Liver (tissue), 10 donors: ENCODE measurements at places on chromosomes 3 and 15. TPM values are rescaled to one million over a fixed set of nuclear protein-coding genes. Genes with fewer than 3 reads are reported as not detected.
A peak's percentile ranks its signal among the peaks of the same experiment; 100 is the strongest.

Gene MYL3
- total RNA-seq: 1.3 TPM

- no peaks in the 10 kb centered on the region for H3K27me3 ChIP-seq
- H3K36me3 ChIP-seq: no peaks in the 10 kb centered on the region
- H3K4me3 ChIP-seq: no peak overlapping the region
- H3K27ac ChIP-seq: no peak overlapping the region
- DNase-seq: no peak
Measured at GRCh38 chr3:60829058-60829457, 422.2 kb downstream of the FHIT start.

GRCh38 chr15:95620934-95621579 is 709.4 kb upstream of the NR2F2 start:
- no peak for DNase-seq
- H3K4me1 ChIP-seq: no peaks in the 10 kb centered on the region
- peak overlapping the region; percentile 63 for H3K27ac ChIP-seq
- H3K4me3 ChIP-seq: no peak overlapping the region

- no peaks in the 10 kb centered on the region for H3K36me3 ChIP-seq
- no peaks in the 10 kb centered on the region for H3K4me1 ChIP-seq
- no peak overlapping the region for H3K4me3 ChIP-seq
- DNase-seq: no peak
- H3K27me3 ChIP-seq: no peaks in the 10 kb centered on the region
Measured at GRCh38 chr3:154571553-154572226, 141.7 kb upstream of the GPR149 start.

DNA sequence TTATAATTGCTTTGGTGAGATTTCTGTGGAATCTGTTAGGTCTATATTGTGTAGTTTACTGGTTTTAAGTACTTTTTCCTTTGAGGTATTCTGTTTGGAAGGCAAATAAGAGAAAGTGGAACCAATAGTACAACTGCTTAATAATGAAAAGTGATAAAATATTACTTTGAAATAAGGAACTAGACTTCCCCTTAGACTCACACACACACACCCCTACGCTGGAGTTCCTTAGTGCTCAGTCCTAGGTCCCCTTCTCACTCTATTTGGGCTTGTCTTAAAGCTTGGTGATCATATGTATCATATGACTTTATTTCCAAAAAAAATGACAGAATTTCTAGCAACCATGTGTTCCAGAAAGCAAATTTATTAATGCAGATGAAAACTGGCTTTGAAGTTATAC is 494.0 kb upstream of the TGFBR2 start:
- no peaks in the 10 kb centered on the region for H3K4me1 ChIP-seq
- H3K27me3 ChIP-seq: no peaks in the 10 kb centered on the region
- DNase-seq: no peak

Gene NOX5
- total RNA-seq: under 0.01 TPM

DNA sequence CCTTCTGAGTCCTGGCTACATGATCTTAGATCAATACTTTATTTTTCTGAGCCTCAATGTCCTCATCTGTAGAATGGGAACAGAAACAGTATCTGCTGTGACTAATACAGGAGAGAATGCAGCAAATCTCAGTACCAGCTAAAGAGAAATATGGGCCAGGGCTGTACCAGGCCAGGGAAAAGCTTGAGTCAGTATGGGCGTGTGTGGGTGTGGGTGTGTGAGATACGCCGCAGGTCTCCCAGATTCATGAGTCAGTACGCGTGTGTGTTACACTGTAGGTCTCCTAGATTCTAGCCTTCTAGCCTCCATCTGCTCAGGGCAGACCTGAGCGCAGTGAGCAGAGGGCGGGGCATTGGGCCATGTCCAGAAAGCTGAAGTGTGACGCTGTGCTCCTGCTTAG is 15.2 kb downstream of the GNAI2 start:
- no peak overlapping the region for H3K27ac ChIP-seq
- H3K4me3 ChIP-seq: no peak overlapping the region
- H3K36me3 ChIP-seq: peaks cover 11% of the 10 kb centered on the region

GRCh38 chr15:100430411-100430810 is 88.6 kb upstream of the ADAMTS17 start:
- no peak for DNase-seq
- H3K4me3 ChIP-seq: no peak overlapping the region
- no peaks in the 10 kb centered on the region for H3K4me1 ChIP-seq
- H3K27me3 ChIP-seq: no peaks in the 10 kb centered on the region

DNA sequence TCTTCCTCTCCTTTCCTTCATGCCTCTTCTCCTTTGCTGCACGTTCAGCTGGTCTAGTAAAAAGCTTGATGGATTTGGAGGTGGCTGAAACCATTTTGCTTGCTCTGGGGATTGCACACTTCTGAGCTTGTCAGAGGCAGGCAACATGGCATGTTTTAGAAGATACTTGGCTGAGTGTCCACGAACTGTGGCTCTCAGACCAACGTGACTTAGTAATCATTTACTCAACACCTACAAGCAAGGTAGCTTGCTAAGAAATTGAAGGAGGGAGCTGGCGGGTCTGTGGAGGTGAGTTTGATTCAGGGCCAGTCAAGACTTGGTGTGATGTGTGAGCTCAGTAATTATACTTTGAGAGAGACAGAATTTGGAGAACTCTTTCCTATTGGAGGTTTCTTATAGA is 196.0 kb downstream of the LPP start:
- no peak overlapping the region for H3K4me3 ChIP-seq
- no peak overlapping the region for H3K27ac ChIP-seq
- DNase-seq: no peak
- peaks cover 23% of the 10 kb centered on the region for H3K4me1 ChIP-seq
- no peaks in the 10 kb centered on the region for H3K27me3 ChIP-seq

GRCh38 chr3:151329363-151329762 is at the start of gene P2RY13:
P2RY13 (minus strand) TSS chr3:151329549; CDS start chr3:151329528, 21 bp downstream.
- H3K27ac ChIP-seq: no peak within 1 kb of the TSS
- no peaks in the 10 kb centered on the region for H3K27me3 ChIP-seq
- no peaks in the 10 kb centered on the region for H3K36me3 ChIP-seq
- DNase-seq: no peak
- peak within 1 kb of the TSS; percentile 23 for H3K4me3 ChIP-seq

Gene CHRNA7
- total RNA-seq: not detected

Gene EBLN2
- 2.4 TPM for total RNA-seq

DNA sequence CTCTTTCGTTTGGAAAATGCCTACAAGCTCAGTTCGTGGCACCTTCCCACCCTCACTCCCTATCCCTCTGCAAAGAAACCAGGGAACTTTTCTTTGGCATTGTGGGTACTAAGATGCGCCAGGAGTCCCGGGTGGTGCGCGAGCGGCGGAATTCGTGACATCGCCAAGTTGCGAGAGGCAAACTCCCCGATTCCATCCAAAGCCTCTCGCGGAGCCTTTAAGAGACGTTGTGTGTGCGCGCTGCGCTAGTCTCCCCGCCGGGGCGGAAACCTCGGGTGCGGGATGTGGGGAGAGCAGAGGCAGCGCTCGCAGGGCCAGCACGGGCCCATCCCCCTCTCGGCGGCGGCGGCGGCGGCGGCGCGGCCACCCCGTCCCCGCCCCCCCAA is 443 bp upstream of the NR2F2 start:
- peak overlapping the region; percentile 89 for H3K27ac ChIP-seq
- peak overlapping the region; percentile 58 for H3K4me3 ChIP-seq
- H3K36me3 ChIP-seq: no peaks in the 10 kb centered on the region

Gene PCNP
- 34.2 TPM for total RNA-seq

Gene SLC25A20
- total RNA-seq: 36.9 TPM

DNA sequence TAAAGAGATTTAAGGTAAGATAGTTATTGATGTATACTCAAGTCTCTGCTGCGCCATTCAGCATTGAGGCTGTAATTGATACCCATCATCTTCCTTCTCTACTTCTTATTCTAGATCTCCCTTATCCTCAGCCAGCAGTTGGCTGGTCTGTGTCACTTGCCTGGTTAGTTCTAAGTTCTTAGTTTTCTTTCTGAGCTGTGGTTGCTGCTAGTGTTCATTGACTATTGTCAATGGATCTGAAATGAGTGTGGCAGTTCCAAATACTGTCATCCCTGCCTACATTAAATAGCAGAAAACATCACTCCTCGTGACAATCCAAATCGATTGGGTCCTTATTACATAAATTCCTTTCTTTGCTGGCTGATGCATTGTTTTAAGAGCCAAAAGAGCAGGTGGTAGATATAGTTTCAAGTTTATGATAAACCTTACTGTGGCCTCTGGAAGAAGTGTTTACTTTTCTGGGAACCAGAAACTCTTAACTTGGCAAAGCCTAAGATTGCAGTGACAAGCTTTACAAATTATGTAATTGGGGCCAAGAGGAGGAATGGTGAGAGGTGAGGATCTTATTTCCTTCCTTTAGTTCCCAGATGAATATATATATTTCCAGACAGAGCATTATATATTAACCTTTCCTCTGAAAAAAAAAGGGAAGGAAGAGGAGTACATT is 168.0 kb downstream of the GMNC start:
- DNase-seq: no peak
- H3K27me3 ChIP-seq: no peaks in the 10 kb centered on the region
- no peaks in the 10 kb centered on the region for H3K36me3 ChIP-seq
- no peak overlapping the region for H3K27ac ChIP-seq
- H3K4me3 ChIP-seq: no peak overlapping the region

GRCh38 chr3:23442598-23443383 is 239.7 kb downstream of the UBE2E2 start:
- DNase-seq: no peak
- H3K27ac ChIP-seq: no peak overlapping the region
- no peak overlapping the region for H3K4me3 ChIP-seq

DNA sequence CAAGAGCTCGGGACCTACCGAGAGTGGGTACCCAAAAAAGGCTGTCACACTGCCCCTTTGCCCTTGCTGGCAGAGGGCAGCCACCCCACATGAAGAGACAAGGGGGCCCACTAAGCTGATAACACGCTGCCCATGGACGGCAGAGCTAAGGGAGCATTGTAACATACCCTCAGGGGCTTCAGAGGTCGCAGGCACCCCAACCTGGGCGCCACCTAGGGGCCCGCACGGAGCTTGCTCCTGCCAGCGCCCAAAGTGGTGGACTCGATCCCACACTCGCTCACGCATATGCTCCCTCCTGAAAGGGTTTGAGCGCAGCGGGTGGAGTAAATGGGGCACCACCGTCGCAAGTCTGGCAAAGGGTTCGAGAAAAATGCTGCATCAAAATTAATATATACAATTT is 975.4 kb downstream of the ZPLD1 start:
- no peaks in the 10 kb centered on the region for H3K4me1 ChIP-seq
- no peaks in the 10 kb centered on the region for H3K36me3 ChIP-seq
- H3K4me3 ChIP-seq: no peak overlapping the region
- no peak overlapping the region for H3K27ac ChIP-seq

DNA sequence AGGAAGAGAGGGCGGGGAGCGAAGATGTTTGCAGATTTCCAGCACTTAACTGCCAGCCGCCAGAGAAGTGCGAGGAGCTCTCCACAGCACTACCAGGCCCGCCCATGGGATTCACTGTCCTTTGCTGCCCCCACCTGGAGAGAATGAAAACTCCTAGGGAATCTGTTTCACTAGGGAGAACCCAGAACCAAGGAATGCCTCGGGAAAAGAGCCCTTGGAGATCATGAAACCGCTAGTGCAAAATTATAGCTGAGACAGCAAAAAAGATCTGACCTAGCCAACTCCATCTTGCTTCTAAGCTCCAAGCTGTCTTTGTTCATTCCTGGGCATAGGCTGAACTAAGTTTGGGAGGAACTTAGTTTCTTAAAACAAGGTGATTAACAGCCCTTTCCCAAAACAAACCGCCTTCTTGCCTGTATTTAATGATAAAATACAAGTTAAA is 82.6 kb upstream of the GCNT3 start:
- no peak overlapping the region for H3K4me3 ChIP-seq
- H3K36me3 ChIP-seq: no peaks in the 10 kb centered on the region
- H3K4me1 ChIP-seq: no peaks in the 10 kb centered on the region
- H3K27ac ChIP-seq: no peak overlapping the region
- H3K27me3 ChIP-seq: no peaks in the 10 kb centered on the region
- DNase-seq: peak; percentile 76

Gene TMEM45A
- total RNA-seq: 7.1 TPM

DNA sequence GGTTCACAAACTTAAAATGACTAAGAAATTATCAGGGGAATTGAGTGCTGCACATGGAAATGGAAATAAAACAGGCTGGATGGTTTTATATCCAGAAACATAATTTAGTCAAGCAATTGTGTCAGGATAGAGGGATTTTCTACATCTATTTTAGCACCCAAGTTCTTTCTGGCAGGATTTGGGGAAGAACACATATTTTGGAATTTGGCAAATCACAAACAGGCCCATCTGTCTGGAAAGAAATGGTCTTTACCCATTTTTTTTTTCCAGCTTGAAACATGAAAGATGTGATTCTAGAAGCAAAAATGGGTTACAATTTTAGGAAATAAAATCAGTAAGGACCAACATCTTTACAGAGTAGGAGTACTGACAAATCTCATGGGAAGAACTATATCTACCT is 14.4 kb upstream of the UNC13C start:
- no peak for DNase-seq
- no peak overlapping the region for H3K4me3 ChIP-seq
- H3K36me3 ChIP-seq: no peaks in the 10 kb centered on the region
- no peak overlapping the region for H3K27ac ChIP-seq
- no peaks in the 10 kb centered on the region for H3K4me1 ChIP-seq

GRCh38 chr15:38538328-38539007 is 26.1 kb downstream of the RASGRP1 start:
- no peak for DNase-seq
- H3K27me3 ChIP-seq: no peaks in the 10 kb centered on the region
- no peak overlapping the region for H3K27ac ChIP-seq

- H3K4me3 ChIP-seq: no peak overlapping the region
- H3K36me3 ChIP-seq: no peaks in the 10 kb centered on the region
- no peaks in the 10 kb centered on the region for H3K27me3 ChIP-seq
- H3K4me1 ChIP-seq: no peaks in the 10 kb centered on the region
Measured at GRCh38 chr3:133461291-133461690, 61.4 kb downstream of the BFSP2 start.

GRCh38 chr3:177802151-177802900 is 605.0 kb upstream of the TBL1XR1 start:
- H3K4me1 ChIP-seq: peaks cover 8% of the 10 kb centered on the region
- H3K27ac ChIP-seq: no peak overlapping the region
- no peak for DNase-seq

DNA sequence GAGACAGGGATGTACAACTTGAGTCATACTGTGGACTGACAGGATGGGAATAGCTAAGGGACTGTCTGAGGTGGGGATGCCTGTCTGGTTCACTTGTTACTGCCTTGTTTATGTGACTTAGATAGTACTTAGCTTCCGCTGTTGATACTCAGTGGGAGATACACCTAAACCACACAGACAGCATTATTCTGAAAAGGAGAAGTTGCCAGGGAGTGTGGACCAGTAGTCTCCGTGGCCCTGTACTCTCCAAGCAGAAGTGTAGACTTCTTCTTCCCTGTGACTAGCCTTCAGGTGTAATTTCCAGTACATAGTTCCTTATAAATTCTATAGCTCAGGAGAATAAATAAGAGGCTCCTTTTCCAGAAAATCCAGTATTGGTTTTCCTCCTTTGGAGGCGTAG is 5.1 kb downstream of the HIGD2B start:
- H3K4me1 ChIP-seq: peaks cover 6% of the 10 kb centered on the region
- H3K27me3 ChIP-seq: no peaks in the 10 kb centered on the region
- H3K4me3 ChIP-seq: no peak overlapping the region
- H3K36me3 ChIP-seq: no peaks in the 10 kb centered on the region

Gene SRPRB
- 97.6 TPM for total RNA-seq

Gene RETNLB
- not detected for total RNA-seq

- no peak overlapping the region for H3K4me3 ChIP-seq
- no peak for DNase-seq
- no peaks in the 10 kb centered on the region for H3K4me1 ChIP-seq
- H3K27me3 ChIP-seq: no peaks in the 10 kb centered on the region
- peaks cover 3% of the 10 kb centered on the region for H3K36me3 ChIP-seq
- no peak overlapping the region for H3K27ac ChIP-seq
Measured at GRCh38 chr3:126002189-126002588, 33.2 kb downstream of the ROPN1B start.

Gene OXTR
- 0.28 TPM for total RNA-seq

- H3K4me3 ChIP-seq: no peak overlapping the region
- peaks cover 2% of the 10 kb centered on the region for H3K4me1 ChIP-seq
- H3K36me3 ChIP-seq: no peaks in the 10 kb centered on the region
- H3K27me3 ChIP-seq: no peaks in the 10 kb centered on the region
- no peak for DNase-seq
Measured at GRCh38 chr3:19886404-19886803, 47.6 kb downstream of the EFHB start.
